Stimulated activated CD8-positive, alpha-beta memory T cell treated with anti-CD3 and anti-CD28 coated beads, Interleukin-15, amount 100 ng/mL, for 4 hours (primary cell): ENCODE measurements at places on chromosomes 5 and 9.

GRCh38 chr5:82570-82969, 9.4 kb upstream of the PLEKHG4B start:
- no peak for DNase-seq

GRCh38 chr9:83425240-83425639, 113.0 kb downstream of the FRMD3 start:
- no peak for DNase-seq

DNA sequence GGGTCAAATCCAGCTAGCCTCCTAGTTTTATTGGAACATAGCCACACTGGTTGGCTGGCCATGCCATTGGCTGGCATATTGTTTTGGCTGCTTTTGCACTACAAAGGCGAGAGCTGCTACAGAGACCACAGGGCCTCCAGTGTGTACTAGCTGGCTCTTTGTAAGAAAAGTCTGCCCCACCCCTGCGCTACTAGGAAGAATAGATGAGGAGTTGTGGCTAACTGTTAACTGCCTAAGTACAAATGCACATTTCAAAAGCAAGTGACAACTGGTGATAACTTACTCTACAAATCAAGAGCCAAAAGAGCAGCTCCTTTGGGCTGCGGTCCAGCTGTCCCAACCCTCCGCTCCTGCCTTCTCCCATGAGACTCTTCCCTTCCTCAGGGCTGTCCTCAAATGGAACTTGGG, 63.9 kb downstream of the SERINC5 start:
- no peak for DNase-seq

- no peak for DNase-seq
Measured at GRCh38 chr9:23962101-23962500, 136.1 kb upstream of the ELAVL2 start.

DNA sequence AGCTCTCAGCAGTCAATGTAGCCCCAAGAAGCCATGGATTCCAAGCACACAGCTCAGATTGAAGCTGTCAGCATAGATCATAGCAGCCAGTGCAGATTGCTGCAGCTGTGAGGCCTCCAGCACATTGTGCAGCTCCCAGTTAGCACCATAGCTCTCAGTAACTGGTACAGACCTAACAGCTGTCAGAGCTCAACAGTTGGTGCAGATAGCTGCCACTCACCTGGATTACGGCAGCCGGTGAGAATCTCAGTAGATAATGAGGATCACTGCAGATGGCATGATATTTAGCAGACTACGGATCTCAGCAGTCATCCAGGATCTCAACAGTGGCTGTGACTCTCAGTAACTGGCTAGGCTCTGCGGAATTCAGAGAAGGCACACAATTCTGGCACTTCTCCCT, 500.4 kb downstream of the TUSC1 start:
- DNase-seq: no peak

DNA sequence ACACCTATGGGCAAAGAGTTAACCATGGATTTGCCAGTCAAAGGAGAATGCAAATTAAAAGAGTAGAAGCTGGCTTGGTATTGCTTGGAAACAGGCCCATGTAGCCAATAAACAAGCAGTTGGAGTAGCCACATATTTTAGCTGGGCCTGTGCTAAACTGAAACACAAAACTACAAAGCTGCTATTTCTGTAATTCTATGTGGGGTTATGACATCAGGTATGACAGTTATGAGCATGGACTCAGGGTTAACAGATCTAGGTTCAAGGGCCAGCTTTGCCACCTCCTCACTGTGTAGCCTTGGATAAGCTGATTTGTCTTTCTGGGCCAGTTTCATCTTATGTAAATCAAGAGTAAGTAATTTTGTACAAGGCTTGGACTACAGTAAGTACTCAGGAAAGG, 142.7 kb downstream of the PIP5K1B start:
- no peak for DNase-seq

- no peak for DNase-seq
Measured at GRCh38 chr9:20043461-20043860, 254.6 kb upstream of the SLC24A2 start.

- no peak for DNase-seq
Measured at GRCh38 chr5:122236270-122237040, 75.6 kb upstream of the SNCAIP start.

- DNase-seq: no peak
Measured at GRCh38 chr5:12204761-12205160, 300.5 kb upstream of the CTNND2 start.
